Stimulated activated CD4-positive, alpha-beta T cell treated with anti-CD3 and anti-CD28 coated beads, Interleukin-1b, Interleukin-23, amount 100 ng/mL, for 1 hour (primary cell): ENCODE measurements at places on chromosomes 4 and X.

DNA sequence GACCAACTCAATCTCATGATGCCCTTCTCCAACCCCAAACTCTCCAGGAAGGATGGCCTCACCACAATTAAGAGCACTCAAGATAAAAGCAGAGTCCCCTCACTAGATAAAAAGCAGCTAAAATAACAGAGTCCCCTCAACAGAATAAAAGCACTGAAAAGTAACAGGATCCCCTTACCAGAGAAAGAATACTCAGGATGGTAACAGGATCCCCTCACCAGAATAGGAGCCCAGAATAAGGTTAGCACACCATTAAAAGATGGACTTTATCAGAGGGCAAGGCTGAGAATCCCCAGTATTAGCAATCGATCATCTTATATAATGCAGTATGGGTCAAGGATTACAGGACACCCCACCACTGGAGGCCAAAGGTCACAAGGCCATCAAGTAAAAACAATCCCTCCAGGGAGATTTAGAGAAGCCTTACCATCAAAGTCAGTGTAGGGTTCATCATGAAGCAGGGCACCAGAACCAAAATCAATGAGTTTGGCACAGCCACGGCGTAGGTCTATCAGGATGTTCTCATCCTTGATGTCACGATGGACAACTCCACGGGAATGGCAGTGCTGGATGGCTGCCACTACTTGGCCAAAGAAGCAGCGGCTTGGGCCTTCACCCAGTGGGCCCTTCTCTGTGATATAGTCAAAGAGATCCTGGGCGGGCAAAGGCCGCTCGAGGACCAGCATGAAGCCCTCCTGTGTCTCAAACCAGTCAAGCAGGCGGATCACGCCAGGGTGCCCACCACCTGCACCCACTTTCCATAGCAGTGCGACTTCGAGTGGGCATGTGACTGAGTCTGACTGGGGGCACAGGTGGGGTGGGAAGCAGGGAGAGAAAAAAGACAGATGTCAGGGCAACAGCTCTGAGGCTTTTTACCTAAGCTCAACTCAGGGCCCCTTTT is 3.4 kb upstream of the SLC35A2 start:
- no peak for DNase-seq

DNA sequence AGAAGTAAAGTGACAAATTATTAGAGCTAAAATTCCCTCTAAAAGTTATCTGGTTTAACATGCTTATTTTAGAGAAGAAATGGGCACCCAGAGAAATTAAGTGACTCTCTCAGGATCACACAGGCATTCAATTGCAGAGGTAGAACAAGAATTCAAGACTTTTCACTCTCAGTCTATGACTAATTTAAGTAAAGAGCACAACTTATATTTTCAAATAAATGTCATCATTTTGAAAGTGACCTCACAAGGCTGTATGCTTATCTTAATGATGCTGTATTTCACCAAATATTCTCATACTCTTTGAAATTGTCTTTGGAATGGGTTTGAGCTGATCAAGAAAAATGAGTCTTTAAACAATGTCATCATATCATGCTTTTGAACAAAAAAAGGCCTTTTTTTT is 15.3 kb downstream of the GPR174 start:
- DNase-seq: no peak

DNA sequence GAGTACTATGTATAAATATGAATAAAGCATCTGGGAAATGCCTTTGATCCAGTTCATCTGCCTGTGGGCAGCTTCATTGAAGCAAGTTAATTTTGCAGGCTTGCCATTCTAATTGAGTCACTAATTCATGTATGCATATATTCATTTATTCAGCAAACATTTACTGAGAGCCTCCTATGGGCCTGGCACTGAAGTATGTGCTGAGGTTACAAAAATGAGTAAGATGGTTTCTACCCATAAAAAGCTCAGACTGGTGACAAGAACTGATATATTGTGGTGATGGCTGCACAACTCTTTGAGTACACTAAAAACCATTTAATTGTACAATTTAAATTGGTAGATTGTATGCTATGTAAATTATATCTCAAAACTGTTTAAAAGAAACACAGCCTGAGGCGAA is 1.1 kb upstream of the MRPL1 start:
- no peak for DNase-seq

DNA sequence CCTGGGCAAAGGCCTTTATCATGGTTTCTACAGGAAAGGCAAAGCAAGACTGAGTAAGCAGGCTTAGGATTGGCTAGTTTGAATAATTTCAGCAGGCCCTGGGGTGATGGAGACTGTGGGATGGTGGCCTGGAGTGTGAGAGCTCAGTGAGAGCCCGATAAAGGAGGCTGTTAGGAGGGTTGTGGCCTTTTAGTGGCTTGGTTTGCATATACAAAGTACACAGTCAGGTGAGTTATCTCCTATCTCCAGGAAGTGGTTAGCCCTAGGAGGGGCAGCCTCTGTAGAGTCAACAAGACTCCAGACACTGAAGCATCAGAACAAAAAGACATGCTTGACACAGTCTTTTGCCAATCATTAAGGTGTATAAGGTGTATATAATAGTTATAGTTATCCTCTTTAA is 157.2 kb downstream of the CFAP299 start:
- DNase-seq: no peak

DNA sequence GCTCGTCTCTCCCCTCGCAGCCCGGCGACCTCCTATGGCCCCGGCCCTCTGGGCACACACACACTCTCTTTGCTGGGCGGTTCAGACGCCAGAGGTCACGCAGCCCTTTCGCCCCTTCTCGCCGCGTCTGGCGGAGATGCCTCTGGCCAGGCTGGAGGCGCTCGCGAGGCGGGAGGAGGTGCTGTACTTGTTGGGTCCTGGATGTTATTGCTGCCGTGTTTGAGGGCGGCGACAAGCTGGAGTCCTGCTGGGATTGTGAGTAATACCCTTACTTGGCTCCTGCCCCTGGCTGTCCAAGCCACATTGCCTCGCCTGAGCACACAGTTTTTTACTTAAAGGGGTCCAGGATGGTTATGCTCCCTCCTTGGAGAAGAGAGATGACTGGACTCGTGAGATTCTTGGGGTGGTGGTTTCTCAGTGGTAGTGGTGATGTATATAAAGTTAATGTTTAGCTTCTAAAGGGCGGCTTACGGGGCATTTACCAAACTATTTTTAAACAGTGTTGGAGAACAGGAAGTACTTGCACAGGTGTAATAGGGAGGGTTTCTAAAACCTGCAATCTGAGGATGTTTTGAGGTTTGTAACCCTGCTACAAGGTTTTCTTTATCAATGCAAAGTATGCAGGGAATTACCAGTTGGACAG is 572 bp downstream of the USP53 start:
- peak; percentile 5 for DNase-seq

GRCh38 chrX:105738162-105738561 is 84.2 kb upstream of the NRK start:
- no peak for DNase-seq

DNA sequence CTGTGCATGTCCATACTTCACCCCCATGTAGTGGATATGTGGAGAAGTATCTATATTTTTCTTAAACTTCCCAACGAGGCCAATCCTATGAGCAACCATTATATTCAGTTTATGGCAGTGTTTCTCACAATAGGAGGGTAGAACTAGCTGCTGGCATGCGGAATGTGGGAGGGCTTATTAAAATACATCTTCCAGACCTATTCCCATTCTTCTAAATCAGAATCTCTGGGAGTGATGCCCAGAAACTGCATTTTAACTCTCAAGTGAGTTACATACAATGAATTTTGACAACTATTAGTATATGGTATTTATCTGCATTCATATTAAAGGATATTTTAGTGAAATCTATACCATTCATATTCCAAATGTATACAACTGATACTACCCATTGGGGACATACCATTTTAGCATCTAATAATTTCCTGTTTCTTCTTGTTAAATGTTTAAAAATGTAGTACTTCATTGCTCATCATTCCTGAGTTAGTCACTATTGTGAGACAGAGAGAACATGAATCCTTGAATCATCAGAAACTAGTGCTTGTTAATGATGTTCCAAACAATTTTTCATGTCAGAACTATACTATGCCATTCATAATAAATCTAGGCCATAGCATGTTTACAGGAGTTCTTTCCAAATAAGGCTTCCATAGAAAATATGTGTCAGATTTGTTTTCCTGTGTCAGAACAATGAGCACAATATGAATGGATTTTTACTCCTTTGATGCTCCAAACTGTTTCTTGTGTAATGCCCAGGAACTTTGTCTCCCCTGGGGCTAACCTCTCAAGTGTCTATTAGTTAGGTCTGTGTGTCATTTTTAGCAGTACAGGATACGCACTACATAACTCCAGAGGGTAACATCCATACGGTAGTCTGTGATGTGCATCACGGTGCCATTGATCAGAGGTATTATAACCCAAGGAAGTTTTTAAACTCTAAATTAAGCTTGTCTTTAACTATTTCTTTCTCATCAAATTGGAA is 198.8 kb upstream of the BMP3 start:
- no peak for DNase-seq

GRCh38 chr4:85399270-85399669 is 75.7 kb upstream of the ARHGAP24 start:
- no peak for DNase-seq

GRCh38 chr4:105683038-105683437 is 25.5 kb downstream of the INTS12 start:
- DNase-seq: no peak

DNA sequence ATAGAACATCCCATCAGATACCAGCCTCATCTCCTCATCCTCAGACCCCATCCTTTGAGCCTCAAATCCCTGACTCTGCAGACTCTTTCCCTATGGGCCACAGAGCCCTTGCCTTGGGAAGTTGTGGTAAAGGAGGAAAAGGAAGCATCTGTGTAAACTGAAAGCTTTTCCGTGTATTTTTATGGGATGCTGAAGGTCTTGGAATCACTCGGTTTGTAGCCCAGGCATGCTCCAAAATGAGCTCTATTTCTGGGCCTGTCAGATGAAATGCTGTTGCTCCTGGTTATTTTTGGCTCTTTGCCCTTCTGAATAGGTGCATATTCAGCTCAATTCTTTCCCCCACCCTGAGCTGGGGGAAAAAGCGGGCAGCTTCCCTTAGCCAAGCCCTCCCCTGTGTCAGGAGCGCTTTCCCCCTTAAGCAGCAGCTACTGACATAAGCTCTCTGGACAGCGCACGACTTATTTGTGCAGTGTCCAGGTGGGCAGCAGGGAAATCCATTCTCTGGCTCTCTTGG is 5.0 kb upstream of the SEL1L3 start:
- DNase-seq: no peak

DNA sequence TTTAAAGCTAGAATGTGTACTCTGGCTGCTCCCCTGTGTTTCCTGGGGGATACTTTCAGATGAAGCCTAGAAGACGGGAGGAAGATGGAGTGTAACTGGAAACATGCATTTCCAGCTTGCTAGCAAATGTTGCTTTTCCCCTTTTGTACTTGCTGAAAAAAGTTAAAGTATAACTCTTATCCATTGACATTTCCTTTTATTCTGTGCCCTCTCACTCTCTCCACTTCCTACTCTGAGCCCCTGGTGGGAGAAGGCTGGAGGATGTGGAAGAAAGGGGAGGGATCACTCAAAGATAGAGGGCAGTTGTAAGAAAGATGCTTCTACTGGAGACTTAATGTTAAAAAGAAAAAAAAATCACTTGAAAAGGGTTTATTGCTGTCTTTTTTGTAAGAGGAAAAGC is 396.5 kb downstream of the DTHD1 start:
- DNase-seq: no peak

DNA sequence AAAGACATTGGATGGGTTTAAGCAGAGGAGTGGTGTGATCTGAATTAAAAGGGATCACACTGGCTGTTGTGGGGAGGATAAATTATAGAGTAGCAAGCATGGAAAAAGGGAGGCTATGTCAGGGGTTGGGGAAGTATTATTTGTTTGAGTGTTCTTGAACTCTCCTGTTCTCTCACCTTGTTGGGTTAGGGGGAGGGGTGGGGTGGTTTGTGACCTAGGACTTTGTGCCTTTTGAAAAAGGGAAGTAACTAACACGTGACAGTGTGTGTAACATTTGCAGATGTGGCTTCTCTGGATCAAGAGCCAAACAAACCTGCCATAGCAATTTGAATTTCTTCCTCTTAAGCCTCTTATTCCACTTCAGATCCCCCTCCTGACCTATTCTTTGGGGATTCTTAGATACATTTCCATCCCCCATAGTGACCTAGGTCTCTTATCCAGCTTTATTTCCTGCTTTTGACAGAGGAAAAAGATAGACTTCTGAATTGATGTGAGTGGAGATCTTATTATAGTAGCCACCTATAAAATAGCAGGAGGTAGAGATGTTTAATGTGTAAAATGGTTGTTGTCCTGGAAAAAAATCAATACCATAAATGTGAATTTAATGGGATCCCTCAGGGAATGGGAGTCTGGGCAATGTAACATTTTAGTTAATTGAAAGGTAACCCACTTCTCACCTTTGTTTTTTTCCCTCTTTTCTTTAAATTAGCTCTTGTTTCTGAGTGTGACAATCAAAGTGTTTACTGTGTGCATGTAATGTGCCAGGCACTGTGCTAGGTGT is 120.4 kb downstream of the CT47B1 start:
- no peak for DNase-seq

GRCh38 chrX:49992853-49993252 is 70.5 kb downstream of the CLCN5 start:
- no peak for DNase-seq

DNA sequence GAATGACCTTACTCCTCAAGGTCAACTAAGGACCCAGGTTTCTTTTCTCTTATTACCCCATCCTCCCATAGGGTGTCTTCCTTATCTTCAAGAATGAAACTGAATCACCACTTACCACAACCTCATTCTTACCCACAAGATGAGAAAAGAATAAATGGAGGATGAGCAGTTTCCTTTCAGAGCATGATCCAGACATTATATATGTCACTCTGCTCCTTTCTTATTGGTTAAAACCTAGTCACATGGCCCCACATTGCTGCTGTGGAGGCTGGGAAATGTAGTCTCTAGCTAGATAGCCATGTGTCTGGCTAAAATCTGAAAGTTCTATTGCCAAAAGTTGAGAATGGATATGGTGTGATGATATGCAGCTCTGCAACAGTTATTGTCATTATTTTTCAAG is 62.4 kb upstream of the RAI2 start:
- no peak for DNase-seq

- DNase-seq: no peak
Measured at GRCh38 chr4:9916346-9916745, 105.0 kb downstream of the SLC2A9 start.

DNA sequence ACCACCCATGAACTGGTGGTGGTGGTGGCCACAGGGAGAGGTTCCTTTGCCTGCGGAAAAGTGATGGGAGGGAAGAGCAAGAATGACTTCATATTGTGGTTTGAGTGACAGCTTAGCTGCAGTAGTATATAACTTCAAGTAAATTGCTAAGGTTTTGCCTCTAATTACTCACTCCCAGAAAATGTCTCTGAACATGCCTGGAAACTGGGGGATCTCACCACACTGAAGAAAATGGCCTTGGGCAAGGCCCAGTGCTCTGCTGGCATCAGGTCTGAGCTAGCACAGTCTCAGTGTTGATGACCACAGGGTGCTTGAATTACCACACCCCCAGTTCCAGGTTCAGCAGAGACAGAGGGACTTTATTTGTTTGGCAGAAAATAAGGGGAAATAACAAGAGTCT is 2085.4 kb downstream of the ARAP2 start:
- no peak for DNase-seq
